CD4-positive, alpha-beta memory T cell (primary cell): ENCODE measurements at places on chromosomes 1 and 21. TPM values are rescaled to one million over a fixed set of nuclear protein-coding genes. Genes with fewer than 3 reads are reported as not detected.

Gene AKR7A3
- not detected for polyA plus RNA-seq

Gene TFF3
- not detected for polyA plus RNA-seq

Gene BECN2
- polyA plus RNA-seq: not detected

Gene TNNI3K
- polyA plus RNA-seq: 0.54 TPM

Gene RNF186
- polyA plus RNA-seq: not detected

Gene KIRREL1
- not detected for polyA plus RNA-seq

Gene B3GALT2
- polyA plus RNA-seq: 4.9 TPM

Gene DOP1B
- polyA plus RNA-seq: 13.7 TPM

Gene ERICH3
- not detected for polyA plus RNA-seq

Gene TPTE
- not detected for polyA plus RNA-seq

Gene ORC1
- polyA plus RNA-seq: 0.16 TPM

Gene MRPL55
- 108 TPM for polyA plus RNA-seq

Gene PRAMEF5
- polyA plus RNA-seq: not detected

- DNase-seq: no peak
Measured at GRCh38 chr1:48472638-48473037, 634 bp upstream of the SPATA6 start.

DNA sequence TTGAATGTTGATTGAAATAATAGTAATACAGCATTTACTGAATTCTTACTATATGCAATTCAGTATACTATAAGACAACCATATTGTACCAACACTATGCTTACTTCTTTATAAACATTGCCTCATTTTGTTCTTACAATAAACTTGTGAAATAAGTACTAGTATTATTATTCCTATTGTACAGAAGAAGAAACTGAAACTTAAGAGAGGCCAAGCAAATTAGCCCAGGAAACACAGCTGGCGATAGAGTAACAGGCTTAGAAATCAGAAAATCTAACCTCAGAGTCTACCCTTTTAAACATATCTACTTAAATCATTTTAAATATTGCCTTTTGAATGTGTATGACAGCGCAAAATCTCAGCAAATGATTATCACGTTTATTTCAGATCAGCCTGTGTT lies 41.7 kb downstream of the FASLG start:
- DNase-seq: no peak

DNA sequence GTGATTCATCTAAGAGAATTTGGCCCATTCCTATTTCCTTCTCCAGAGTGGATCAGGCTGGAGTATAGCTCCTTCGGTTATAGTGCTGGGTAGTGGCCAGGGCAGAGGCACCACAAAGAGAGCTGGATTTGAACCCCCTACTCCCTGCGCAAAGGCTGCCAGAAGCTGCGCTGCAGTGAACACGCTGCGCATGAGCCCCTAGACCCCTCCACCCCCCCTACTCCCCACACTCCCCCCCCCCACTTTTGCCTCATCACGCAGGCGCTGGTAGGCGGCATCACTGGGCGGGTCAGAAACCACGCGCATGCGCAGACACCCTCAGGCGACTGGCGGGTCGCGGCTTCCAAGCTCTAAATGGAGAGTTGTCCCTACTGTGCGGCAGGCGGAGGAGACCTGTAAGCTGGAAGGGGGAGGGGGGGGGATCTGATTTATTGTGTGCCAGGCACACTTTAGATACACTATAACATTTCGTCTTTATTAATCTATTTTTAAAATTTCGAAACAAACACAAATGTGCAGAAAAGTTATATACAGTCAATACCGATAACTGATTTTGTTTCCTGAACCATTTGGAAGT lies 38.7 kb upstream of the HMGN1 start:
- DNase-seq: peak; percentile 86

DNA sequence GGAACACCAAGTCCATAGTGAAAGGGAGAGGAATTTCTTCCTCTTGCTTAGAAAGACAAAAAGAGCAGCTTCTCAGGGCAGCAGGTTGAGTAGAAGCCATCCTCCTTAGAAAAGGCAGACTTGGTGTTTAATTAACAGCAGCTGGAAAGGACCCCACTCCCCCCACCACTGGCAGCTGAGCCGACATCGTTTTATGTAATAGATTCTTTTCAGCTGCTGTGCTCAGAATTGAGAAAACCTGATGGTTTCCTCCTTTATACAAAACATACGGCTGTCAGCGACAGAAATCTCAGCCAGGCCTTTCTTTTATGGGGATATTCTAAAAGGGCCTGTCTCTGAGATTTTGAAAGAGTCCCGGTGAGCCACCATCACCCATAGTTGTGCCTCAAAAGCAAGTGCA lies 49.9 kb downstream of the MAN1C1 start:
- DNase-seq: no peak

DNA sequence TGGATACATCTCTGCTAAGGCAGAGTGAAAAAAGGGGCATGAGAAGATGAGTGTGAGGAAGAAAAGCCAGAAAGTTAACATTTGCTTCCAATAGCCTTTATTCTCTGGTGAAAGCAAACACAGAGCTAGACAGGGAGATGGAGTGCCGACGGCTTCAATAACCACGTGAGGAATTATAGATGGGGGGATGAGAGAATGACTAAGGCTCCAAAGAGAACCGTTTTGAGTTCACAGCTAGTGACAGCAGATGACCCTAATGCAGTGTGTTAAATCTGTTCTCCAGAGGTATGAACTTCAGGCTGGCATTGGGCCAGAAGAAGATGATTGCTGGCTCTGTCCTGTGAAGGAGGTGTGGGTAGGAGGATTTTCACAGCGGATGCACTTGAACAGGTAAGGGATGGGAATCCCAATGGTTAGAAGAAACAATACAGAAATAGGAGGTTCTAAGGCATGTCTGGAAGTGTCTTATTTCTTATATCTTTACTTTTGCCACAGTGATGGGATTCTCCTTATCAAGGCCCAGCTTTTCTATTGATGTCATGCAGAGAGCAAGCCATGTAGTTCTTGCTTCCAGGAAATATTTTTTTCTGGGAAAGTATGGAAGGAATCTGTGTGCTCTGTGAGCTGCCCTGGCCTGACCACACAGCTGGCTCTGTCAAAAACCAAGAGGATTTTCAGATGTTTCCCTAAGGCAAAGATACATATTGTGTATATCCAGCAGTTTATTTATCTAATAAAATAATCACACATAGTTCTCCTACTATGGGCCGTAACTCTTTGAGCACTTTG lies 573.8 kb downstream of the LTN1 start:
- DNase-seq: no peak

DNA sequence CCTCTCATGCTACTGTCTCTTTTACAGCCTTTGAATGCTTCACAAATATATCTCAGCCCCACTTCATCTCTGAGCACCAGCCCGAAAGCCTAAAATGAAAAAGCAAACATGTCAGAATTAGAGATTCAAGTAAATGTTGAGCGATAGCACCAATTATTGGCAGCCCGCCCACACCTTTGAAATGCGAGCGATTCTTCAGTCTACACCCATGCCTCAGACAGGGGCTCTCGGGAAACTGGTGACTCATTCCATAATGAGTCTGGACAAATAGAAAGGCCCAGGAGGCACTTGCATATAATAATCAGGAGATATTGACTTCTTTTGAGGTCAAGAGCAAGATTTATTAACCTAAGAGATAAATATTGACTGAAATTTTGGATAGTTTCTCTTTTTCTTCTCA lies 487.3 kb upstream of the PTBP2 start:
- DNase-seq: no peak

GRCh38 chr1:145997718-145998023 lies 1.3 kb upstream of the TXNIP start:
- DNase-seq: no peak

DNA sequence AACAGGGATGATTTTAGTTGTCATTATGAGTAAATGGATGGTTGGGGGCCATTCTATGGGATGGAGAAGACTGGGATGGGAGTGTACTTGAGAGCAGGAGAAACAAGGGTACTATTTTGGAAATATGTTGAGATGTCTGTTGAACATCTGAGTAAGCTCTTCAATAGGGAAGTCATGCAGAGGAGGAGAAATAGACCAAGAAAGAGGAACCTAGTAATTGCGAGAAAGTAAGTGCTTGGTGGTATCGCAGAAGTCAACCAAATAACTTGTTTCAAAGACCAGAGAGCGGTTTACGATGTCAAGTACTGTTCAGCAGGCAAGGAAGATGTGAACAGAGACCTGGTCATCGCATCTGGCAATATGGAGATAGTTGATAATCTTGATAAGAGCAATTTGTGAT lies 22.4 kb upstream of the CHRM3 start:
- no peak for DNase-seq

- no peak for DNase-seq
Measured at GRCh38 chr1:173475564-173476196, 1.5 kb upstream of the PRDX6 start.

GRCh38 chr1:23111600-23112535 lies 56.8 kb downstream of the LUZP1 start:
- no peak for DNase-seq

GRCh38 chr1:100035214-100035613 lies 65.4 kb downstream of the SLC35A3 start:
- no peak for DNase-seq

- DNase-seq: no peak
Measured at GRCh38 chr1:217109928-217110327, 386.7 kb upstream of the ESRRG start.

- DNase-seq: no peak
Measured at GRCh38 chr1:26574018-26574417, 44.5 kb downstream of the RPS6KA1 start.

GRCh38 chr1:170687621-170688020 lies 23.7 kb downstream of the PRRX1 start:
- DNase-seq: no peak

DNA sequence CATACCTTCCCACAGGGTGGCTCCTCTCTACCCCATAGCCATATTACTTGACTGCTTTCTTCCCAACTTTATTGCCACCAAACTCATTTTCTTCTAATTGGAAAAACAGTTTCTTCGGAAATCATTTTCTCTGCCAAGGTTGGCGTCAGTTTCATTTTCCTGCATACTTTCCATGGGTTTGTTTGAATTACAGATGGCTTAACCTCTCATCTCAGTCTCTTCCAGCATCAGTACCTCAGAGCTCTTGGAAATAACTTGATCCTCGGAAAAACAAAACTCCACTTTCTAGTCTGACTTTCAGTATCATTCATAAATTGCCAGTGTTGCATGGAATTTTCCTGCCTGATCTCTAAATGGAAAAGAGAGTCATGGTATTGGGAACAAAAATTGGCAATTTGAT lies 20.3 kb upstream of the PRDM2 start:
- no peak for DNase-seq

DNA sequence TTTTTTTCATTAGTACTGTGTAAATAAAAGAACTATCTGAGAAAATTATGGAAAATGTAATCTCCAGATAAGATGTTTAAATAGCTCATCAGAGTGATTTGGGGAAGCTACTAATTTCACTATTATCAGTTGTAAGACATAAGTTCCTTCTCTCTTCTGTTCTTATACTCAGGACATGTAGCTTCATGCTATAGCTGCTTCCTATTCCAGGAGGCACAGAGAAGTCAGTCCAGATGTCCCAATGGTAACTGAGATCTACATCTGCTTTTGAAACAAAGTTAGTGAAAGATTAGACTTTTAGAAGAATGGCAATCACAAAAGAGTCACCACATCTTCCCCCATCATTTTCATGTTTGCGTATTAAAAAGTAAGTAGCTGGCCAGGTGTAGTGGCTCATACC lies 5.6 kb downstream of the MAP3K21 start:
- DNase-seq: no peak
